Breast epithelium (tissue), 4 donors: ENCODE measurements at places on chromosomes 1 and 21. TPM values are rescaled to one million over a fixed set of nuclear protein-coding genes. Genes with fewer than 3 reads are reported as not detected.

UBXN10 gene
- 1.3 TPM for total RNA-seq

INAVA gene
- total RNA-seq, result not detected

MATN1 gene
- total RNA-seq, result not detected

PGLYRP4 gene
- not detected for total RNA-seq

TSPAN2 gene
- total RNA-seq, result 9.7 TPM

PRDX6 gene
- total RNA-seq, result 267 TPM

MCOLN2 gene
- 1.6 TPM for total RNA-seq

- no peak for DNase-seq
Measured at GRCh38 chr21:36839123-36839522, 127.3 kb downstream of the HLCS start.

DNA sequence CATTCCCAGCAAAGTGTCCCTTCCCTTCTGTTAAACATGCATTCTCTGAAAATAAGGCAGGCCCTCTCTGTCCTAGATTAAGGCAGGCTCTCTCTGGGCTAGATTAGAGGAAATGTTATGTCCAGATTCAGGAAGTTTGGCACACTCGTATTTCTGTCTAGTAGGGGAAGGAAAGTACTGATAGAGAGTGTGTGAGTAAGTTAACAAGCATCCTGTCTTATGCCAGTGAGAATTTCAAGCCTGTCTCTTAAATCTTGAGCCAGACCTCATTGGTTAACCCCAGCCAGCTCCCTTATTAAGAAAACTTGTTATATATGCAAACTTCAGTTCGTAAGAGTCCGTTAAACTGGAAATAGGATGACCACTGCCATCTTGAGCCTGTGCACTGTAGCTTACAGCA is 31.6 kb downstream of the IGSF5 start:
- no peak for DNase-seq

DNA sequence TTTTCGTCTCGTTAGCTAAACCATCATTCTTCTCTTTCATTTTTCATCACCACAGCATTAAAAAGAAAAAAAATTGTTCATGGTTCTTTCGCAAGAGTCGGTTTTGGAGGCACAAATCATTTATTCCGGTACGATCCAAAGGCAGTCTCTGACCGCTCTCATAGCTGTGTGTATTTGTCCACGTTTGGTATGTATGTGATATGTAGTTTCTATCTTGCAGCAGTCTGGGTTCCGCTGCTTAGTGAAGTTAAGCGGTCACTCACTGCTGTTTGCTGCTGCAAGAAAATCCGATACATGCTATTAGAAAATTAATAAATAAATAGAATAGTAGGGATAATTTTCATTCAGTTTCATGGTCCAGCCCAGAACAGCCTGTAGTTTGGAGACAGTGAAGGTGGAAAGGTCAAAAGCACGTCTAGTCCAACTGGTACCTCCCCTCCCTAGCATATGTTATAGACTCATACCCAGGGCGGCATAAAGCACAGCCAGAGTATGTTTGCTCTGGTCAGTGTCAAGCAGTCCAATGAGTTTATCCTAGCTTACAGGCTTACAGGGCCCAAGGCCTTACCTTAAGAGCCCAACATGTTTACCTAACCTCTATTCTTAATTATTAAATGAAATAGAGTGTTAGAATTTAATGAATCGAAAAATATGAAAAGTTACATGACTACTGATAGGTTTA is 2.5 kb downstream of the FMN2 start:
- no peak for DNase-seq

- no peak for DNase-seq
Measured at GRCh38 chr1:176790786-176791185, 327.8 kb downstream of the PAPPA2 start.

GRCh38 chr21:24395320-24395923 is 1211.9 kb downstream of the MRPL39 start:
- no peak for DNase-seq

GRCh38 chr1:39149509-39149908 is 55.0 kb upstream of the MACF1 start:
- DNase-seq, result no peak

GRCh38 chr1:145877923-145878486 is 7.7 kb downstream of the ANKRD35 start:
- DNase-seq, result no peak

DNA sequence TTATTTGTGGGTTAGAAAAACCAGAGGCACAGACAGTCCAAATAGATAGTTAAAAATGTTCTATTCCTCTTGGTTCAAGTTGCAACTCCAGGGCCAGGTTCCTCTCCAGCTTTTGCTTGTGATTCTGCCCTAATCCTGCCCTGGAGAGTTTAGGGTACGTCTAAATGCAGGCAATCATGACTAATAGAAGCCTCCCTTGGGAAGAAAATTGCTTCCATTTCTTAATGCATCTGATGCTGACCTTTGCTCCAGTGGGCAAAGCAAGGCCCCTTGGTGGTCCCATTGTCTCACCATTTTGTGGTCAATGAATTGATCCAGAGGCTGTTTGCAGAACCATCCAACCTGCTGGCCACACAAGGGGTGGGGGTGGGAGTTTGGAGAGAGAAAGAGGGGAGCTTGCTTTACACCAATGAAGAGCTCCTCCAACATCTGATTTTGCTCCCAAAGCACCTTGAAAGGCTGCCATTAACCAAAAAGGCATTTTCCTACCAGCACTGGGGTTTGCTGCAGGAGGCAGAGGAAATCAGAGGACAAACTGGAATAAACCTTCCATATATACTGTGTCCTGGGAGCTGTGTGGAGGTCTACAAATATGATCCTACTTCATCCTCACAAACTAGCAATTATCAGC is 31.3 kb downstream of the C8B start:
- DNase-seq, result no peak

GRCh38 chr1:79716447-79716846 is 709.9 kb upstream of the ADGRL4 start:
- DNase-seq, result no peak

- DNase-seq, result no peak
Measured at GRCh38 chr1:145947551-145947950, 10.3 kb downstream of the LIX1L start.

DNA sequence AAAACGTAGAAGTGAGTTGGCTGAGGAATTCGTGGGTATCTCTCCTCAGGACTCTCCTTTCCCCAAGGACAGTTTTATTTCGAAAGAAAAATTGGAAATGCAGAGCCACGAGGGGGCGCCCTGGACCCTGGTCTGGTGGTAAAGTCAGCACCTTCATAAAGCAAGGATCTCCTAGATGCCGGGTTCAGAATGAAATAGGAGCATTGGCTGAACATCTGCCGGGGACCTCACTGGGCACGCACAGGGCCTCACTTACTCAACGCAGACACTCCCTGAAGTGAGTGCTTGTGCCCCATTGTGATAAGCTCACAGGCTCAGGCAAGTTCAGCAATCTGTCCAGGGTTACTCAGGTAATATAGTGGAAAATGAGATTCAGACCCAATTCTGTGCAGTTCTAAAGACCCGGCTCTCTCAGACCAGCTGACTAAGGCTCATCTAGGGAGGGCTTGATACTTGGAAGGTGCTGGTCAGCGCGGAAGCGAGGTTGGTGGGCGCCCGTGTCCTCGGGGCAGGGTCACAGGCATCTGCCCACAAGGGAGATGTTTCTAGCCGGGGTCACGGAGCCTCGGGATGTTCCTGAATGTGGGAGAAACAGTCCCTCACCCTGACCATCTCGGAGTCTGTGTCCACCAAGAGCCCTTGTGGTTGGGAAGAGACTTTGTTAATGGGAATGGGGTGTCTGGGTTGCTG is 55.7 kb upstream of the ETV3 start:
- DNase-seq, result no peak

- no peak for DNase-seq
Measured at GRCh38 chr1:206589206-206589605, 23.1 kb downstream of the EIF2D start.

DNA sequence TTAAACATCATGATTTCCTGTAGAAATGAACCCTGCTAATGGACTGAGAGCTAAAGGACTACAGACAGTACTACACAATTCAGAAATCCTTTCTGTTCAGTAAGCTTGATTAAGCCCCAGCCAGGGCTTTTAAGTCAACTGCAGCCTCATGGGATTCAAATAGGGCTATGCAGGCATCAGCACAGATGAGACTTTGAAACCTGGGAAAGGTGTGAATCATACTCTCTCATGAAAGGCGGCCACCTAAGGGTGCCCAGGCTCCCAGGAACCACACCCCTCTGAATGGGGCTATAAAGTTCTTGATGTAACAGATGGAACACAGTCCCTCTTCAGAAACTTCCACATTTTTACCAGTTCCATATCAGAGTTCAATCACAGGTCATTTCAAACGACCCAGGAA is 7.6 kb downstream of the SIPA1L2 start:
- DNase-seq, result no peak

DNA sequence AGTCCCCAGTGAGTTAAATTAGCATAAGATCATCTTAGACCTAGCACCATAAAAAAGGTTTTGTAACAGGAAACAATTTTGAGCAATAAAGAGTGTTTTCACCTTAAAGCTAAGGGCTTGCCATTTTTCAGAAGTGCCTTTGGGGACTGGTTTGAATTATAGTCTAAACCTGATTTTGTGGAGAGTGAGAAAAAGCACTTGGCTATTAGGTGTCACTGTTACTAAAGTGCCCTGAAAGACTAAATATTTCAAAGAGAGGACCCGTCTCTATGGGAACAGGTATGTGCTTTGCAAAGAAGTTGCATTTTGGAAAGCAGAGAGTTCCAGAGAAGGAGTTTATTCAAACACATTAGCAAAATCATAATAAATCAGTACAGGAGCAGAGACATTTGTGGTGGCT is 9.1 kb downstream of the NTNG1 start:
- DNase-seq, result no peak

GRCh38 chr1:29754573-29755375 is 518.5 kb downstream of the PTPRU start:
- DNase-seq, result no peak

GRCh38 chr1:71919811-71920509 is 362.4 kb downstream of the NEGR1 start:
- no peak for DNase-seq

DNA sequence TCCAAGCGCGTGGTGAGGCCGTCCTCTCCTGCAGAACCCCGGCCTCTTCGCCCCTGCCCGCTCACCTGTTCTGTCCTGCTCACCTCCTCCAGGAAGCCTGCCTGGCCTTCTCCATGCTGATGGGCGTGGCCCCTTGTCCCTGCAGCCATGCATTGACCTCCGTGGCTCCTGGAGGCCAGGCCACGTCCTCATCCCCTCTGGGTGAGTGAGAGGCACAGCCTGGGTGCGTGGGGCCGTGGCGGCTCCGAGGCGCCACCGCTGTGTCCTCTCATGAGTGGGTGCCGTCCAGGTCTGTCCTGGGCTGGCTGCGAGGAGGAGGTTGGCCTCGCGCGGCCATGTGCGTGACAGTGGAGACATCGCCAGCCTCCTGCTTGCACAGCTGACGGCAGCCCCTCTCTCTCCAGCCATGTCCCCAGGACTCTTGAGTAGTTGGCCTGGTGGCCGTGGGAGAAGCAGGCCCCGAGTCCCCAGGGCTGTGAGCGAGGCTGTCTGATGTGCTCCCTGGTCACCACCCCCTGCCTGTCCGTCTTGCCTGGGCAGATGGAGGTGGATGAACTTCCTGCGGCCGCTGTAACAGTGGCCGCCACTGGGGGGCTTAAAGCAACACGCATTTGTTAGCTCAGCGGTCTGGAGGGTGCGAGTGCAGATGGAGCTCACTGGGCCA is 58.1 kb downstream of the PRKCZ start:
- DNase-seq, result no peak

- no peak for DNase-seq
Measured at GRCh38 chr1:90210633-90211491, 216.0 kb downstream of the ZNF326 start.

DNA sequence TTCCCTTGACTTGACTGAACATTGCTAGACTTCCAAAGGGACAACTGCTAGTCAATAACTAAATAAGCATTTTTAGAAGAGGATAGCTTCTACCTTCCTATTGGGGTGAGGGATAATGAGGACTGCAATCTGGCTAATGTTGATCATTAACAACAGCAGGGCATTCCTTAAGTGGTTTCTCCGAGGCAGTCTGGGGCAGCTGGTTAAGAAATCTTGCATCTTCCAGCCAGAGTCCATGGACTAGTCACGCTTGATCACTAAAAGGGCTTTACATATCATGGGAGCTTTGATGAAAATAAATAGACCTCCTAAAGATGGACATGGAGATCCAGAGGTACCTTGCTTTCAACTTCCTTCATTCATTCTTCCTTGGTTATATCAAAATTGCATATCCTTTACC is 329.4 kb upstream of the ESRRG start:
- no peak for DNase-seq

- no peak for DNase-seq
Measured at GRCh38 chr1:30234091-30234490, 489.3 kb downstream of the MATN1 start.

- no peak for DNase-seq
Measured at GRCh38 chr1:239112101-239112935, 274.1 kb upstream of the CHRM3 start.

DNA sequence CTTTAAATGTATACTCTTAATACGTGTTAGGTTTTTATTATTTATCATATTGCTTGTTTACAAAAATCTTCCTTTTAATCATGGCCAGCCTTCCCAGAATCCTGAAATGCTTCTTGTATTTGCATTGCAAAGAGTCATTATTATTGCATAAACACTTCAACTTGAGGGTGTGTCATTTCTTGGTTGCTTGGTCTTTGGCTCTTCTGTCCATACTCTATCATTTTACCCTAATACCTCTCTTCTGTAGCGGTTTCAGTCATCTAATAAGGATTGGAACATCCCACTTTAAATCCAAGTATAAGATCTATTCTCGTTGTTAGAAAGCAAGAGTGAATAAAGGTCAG is 200.6 kb upstream of the CACYBP start:
- no peak for DNase-seq

DNA sequence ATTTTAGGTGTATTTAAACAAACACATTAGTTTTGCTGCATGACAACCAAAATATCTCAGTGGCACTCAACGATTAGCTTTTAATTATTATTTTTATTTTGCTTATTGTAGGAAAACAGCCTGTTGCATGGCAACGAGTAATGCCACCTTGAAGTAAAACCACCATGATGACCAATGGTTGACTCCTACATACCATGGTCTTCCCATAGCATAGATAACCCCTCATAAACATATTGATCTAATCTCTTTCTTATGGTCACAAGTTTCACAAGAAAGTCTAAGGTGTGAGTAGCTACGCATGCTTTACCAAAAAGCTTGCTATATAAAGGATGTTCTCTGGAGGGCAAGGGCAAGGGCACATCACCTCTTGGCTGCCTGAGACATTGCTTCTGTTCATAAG is 61.5 kb upstream of the PTBP2 start:
- DNase-seq, result no peak

- DNase-seq, result no peak
Measured at GRCh38 chr1:187961895-187962294, 1133.1 kb downstream of the PLA2G4A start.
